HL-60 (cell line): ENCODE measurements at places on chromosomes 7 and 10.

GRCh38 chr7:131924857-131925256 is 368.4 kb upstream of the PODXL start:
- DNase-seq, result no peak

GRCh38 chr7:155458111-155458877 is at the start of gene EN2:
Gene EN2, plus strand, starts transcription at chr7:155458129. Its CDS starts 249 bp downstream, at chr7:155458378.
- no peak for DNase-seq

DNA sequence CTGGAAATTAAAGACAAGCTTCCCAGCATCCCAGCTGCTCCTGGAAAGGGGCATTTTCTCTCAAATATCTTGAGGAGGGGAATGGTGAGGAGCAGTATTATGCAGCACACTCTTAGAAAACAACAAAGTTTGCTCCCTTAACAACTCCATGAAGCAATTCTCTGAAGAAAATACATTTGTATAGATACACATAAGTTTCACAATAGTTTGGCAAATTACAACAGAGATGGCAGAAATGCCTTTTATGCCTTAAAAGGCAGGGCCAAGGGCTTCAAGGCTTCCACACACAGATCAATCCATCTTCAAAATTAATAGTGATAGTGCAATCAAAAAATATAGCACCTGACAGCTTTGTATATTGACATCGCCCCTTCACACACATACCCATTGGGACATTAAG is 12.2 kb downstream of the DGKI start:
- no peak for DNase-seq

GRCh38 chr10:108956149-108956548 is 967.2 kb downstream of the XPNPEP1 start:
- no peak for DNase-seq

DNA sequence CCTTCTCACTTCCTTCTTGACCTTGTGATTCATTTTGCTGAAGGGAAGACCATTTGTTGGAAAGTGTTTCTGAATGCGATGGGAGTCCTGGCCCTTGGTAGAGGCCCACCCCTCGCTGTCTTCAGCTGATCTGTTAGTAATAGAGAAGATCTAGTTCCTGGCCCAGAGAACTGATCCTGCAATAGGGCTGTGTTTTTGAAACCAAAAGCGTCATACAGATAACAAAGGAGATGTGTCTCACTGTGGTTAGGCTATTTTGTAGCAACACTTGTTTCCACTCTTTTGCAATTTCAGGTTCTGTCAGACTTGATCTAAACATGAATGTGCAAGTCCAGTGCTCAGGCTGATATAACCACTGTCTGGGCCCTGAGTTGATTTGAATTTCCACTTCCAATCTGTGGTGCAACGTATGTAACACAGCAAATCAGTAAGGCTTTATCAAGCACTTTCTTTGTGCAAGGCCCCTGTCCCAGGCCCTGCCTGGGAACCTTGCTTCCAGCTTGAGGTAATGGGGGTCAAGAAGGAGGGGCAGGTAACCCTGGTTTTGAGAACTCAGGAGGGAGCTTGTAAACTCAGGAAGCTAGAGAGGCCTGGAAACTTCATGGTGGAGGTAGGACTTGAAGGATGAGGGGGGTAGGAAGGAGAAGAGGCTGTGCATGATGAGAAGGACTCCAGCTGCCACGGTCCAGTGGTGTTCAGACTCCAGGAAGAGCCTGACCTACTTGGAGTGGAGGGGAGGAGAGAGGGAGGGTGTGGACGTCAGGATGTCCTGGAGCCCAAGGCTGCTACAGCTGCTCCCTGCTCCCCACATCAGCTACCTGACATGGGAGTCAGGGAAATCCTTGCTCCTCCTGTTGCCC is 42.2 kb upstream of the SRGN start:
- peak; percentile 98 for DNase-seq

DNA sequence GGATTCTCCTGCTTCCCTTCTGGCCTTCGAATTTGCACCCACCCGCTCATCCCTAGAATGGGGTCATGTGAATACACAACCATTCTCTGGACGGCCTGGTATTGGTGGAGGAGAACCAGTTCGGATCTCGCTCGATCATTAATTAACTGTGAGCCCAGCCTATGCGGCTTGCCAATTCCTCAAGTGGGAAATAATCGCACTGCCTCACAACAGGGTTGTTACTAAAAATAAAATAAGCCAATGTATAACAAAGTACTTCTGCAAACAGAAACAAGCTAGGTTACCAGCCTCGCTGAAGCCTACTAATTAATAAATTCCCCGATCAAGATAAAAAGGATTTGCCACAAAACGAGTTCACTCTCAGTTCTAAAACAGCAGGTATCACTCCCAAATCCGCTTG is 16.2 kb downstream of the CTBP2 start:
- no peak for DNase-seq

- no peak for DNase-seq
Measured at GRCh38 chr7:94182066-94182465, 177.9 kb upstream of the BET1 start.

DNA sequence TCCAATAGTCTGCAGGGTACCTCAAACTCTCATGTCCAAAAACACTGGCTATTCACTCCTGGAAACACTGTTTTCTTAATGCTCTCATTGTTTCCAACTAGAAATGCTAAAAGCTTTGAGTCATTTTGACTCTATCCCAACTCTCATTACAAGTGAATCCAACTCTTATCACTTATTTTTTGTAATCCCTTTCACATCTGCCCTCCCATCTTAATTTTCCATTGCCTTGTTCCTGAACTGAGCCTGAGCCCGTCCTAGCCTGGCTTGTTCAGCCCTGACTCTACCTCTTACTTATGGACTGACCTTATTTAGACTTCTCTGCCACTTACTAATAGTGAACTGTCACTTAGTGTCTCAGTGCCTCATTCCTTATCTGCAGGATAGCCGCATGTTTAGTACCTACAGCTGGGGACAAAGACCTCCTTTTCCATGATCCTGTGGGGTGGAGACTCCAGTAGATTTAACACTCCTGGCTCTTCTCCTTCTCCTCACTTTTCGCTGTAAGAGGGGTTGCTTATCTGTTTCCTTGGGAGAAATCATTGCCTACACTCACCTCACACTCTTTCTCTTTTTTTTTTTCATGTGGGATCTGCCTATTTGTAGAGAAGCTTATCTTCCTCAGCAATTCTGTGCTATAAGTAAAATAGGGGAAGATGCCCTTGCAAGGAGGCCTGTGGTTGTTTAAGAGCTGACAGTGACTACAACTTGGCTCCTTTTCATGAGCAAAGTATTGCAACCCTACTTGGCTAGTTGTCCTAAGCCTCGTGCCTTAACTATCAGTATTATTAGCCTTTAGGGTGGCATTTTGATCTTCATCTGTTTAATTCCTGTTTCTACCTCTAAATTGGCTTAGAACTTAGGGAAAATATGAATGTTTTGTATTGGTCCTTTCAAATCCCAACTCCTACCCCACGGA is 56.4 kb downstream of the SLC16A12 start:
- DNase-seq, result no peak

- DNase-seq, result no peak
Measured at GRCh38 chr7:36802459-36803135, 78.3 kb upstream of the AOAH start.

- no peak for DNase-seq
Measured at GRCh38 chr7:149822353-149822943, 15.7 kb upstream of the ZNF862 start.
